ENCODE measurements at places on chromosomes 5 and 9.

DNA sequence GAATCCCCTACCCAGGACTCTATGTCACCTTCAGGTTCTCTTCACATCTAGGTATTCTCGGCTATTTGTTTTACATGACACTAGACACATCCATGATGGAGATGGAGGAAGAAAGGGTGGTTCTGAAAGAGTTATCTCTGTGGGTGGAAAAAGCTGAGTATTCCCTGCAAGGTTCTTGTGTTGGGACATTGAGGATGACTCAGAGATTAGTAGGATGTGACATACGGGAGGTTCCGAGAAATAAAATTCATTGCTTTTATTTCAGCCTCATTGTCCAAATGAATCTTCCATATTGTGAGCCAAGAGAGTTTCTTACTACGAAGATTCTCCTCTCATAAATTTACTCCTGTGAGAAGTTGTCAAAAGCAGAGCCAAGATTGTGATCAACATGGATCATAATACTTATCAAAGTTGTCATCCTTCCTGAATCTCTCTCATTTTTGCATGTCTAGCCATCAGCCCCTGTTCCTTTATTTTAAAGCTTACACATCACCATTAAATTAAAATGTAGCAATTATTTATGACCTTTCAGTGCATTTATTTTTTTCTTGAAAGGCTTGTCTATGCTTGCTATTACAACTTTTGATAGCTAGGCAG lies 370.0 kb downstream of the PSAT1 start:
- no peak for DNase-seq

DNA sequence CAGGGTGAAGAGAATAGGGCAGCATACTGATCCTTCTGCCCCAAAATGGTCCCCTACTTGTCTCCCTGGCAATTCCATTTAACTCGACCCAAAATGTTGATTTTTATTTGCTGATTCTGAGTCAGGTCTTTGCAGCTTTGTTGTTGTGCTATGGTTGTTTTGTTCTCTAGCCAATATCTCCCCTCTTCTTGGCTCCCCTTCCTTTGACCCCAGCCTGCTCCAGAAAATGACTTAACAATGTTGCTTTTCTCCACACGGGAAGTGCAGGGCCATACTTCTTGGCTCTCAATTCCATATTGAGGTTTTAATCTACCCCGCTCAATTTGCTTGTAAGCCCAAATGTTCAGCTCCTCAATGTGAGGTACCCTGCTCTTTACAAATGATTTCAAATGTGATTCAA lies 330.0 kb downstream of the RASEF start:
- no peak for DNase-seq

- no peak for DNase-seq
Observed at GRCh38 chr5:171581781-171582180, 162.3 kb downstream of the FGF18 start.

DNA sequence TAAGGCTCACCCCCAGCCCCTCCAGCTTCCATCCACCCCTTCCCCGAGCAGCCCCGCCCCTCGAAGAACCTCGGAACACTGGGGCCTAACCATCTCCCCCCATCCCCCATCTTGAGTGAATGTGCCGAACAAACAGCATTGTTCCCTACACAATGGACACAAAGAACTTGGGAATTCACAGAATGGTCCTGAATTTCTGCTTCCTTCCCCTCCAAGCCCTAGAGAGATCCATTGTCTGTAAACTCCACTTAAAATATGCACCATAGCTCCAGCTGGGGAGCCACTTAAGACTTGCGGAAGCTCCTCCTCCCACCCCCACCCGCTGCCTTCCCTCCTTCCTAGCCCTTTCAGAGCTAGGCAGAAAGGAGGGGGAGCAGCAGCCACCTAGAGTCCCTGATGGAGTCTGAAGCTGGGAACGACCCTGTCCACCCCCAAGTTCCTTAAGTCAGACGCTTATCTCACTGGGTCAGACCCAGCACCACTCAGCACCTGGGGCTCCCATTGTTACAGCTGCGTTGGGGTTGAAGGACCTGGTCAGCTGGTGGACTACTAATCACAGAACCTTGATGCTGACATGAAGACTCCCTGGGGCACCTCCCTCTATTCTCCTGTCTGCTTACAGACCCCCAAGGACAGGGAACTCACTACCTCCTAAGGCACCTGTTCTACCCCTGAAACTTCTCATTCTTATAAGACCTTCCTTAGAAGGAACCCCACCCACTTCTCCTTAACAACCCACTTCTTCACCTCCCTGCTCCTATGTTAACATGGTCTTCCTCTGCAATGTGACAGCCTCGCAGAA lies 61.4 kb downstream of the PCDH1 start:
- no peak for DNase-seq

DNA sequence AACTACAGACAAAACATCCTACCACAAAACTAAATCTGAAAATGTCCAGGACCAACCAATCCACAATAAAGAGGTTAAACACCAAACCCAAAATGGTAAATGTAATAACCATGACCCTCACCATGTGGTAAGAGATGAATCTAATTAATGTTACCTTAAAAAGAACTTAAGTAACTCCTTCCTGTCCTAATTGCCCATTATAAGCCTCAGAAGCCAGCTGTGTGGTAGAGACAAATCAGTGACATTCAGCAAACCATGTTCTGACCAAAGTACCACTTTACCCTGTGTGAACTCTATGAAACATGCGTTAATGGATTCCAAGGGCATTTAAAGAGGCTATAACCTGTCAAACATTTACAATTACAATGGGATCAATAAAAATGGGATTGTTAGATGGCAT lies 25.0 kb downstream of the LPAR1 start:
- DNase-seq, result no peak

GRCh38 chr5:73591698-73592501 lies 26.4 kb downstream of the UTP15 start:
- no peak for DNase-seq

- no peak for DNase-seq
Observed at GRCh38 chr9:115416299-115416698, 298.3 kb upstream of the TNC start.

GRCh38 chr5:62144401-62145022 lies 161.5 kb upstream of the KIF2A start:
- no peak for DNase-seq

GRCh38 chr5:2634399-2635176 lies 116.9 kb downstream of the IRX2 start:
- DNase-seq, result no peak

All from cortex of kidney (tissue), 1 donor.